ENCODE measurements at places on chromosomes 3 and 15.

DNA sequence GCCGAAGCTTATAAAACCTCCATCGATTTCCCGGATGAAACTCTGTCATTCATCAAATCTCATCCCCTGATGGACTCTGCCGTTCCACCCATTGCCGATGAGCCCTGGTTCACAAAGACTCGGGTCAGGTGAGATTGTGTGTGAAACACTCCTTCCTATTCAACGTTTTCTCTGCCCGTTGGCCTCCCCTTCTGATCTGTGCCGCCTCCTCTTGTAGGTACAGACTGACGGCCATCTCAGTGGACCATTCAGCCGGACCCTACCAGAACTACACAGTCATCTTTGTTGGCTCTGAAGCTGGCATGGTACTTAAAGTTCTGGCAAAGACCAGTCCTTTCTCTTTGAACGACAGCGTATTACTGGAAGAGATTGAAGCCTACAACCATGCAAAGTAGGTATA is 47.4 kb downstream of the SEMA6D start:
- no peak for DNase-seq

DNA sequence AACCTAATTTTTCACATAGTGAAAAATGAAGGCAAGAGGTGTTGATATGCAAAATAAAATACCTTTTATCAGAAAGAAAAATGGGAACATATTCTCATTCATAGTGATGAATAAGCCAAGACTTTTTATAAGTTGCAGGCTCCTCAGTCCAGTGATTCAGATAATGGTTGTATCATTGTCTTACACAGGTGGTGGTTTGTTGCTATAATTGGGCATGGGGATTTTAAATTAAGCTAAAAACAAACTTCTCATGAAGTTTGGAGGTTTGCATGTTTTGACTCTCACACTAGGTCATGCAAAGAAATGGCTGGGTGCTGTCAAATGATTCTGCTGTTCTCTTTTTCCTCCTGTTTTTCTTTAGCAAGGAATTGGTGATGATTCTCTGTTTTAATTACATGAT is 60.8 kb upstream of the SKIL start:
- no peak for DNase-seq

DNA sequence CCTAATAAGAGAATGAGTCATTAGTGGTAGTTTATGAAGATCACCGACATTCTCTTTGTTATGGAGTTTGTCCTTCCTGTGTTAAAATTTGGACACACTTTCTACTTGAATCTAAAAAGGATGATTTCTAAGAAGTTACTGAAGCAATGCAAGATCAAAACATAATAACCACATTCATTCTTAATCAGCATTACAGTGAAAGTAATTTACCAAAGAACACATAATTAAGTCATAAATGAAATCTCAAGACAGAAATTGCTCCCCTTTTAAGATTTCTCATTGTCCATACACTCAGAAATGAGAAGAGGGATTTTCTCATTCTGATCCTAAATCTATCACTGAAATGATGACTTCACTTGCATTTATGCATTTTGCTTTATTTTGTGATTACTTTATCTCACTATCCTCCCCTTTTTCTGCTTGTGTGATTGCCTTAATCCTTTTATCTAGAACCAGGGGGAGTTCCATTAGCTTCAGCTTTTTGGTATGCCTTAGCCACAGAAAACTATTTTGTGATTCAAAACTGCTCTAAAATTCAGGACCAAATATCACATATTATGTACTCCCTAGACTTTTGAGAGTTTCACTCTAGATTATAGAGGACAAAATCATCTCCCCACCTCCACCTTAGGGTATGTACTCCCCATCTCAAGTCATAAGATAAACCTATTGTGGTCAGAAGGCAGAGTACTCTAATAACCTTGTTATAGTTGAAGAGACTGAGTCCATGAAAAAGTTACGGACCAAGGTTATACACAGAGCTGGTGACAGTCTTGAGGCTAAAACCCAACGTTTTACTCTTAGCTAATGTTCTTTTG is 817.6 kb upstream of the CFAP20DC start:
- DNase-seq: no peak

GRCh38 chr3:161854232-161854771 is 357.7 kb downstream of the OTOL1 start:
- peak; percentile 3 for DNase-seq

- no peak for DNase-seq
These were observed 370.0 kb downstream of the WDR72 start for GRCh38 chr15:53389271-53390037.

- no peak for DNase-seq
These were observed 254.3 kb downstream of the SHQ1 start for GRCh38 chr3:72593881-72594397.

- DNase-seq: no peak
These were observed 151.8 kb upstream of the SOX14 start for GRCh38 chr3:137612291-137612690.

DNA sequence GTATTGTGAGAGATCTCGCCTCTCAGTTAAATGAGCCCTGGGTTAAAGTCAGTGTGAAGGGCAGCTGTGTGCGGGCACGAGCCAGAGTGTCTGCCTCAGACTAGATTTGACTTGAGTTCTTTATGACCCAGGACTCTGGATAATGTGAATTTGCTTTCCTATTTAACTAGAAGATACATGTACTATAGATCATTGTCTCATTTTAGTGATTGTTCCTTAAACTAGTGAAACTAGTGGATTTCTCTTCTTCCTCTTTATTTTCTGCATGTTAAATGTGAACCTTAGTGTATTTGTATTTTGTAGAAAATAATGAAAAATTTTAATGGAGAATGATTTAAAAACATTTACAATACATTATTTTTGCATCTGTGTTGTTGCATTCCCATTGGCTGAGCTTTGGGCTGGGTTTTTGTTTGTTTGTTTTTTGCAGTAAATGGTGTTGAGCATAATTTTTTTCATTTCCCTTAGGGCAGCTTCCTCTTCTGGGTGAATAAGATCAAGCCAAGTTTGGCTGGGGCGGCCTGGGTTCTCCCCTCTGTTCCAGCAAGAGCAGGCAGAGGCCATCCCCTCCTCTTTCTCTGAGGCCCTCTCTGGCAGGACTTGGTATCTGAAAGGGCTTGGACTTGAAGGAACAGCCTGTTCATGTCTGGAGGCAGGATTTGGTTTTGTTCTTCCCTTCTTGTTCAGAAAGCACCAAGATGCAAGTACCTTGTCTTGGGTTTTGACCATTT is 15.0 kb downstream of the GCSAM start:
- DNase-seq: no peak

GRCh38 chr3:71688121-71688520 is 37.1 kb downstream of the EIF4E3 start:
- DNase-seq: no peak

DNA sequence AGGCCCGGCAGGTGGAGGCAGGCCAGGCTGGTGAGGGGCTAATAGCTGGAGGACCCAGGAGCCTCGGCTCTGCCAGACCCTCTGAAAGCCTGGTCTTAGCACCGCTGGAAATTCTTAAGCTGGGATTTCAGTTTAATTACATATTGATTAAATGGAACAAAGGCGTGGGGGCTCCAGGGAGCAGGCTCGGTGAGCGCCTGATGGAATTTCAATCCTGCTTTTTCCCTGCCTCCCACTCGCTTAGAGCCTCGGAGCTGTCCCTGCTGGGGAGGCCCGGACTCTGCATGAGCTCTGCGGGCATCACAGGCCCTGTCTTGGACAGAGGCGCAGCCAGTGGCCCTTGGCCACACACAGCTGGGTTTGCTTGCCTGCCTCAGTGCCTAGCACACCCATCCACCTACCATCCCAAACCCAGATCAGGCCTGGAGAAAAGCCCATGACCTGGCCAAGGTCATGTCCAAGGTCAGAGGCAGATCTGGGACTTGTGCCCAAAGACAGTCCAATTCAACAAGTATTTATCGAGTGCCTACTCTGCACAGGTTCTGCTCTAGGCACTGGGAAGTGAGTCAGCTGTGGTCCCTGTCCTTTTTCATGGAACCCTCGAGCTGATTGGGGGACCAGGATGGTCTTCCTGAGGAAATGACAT is 40.6 kb downstream of the LINGO1 start:
- no peak for DNase-seq

DNA sequence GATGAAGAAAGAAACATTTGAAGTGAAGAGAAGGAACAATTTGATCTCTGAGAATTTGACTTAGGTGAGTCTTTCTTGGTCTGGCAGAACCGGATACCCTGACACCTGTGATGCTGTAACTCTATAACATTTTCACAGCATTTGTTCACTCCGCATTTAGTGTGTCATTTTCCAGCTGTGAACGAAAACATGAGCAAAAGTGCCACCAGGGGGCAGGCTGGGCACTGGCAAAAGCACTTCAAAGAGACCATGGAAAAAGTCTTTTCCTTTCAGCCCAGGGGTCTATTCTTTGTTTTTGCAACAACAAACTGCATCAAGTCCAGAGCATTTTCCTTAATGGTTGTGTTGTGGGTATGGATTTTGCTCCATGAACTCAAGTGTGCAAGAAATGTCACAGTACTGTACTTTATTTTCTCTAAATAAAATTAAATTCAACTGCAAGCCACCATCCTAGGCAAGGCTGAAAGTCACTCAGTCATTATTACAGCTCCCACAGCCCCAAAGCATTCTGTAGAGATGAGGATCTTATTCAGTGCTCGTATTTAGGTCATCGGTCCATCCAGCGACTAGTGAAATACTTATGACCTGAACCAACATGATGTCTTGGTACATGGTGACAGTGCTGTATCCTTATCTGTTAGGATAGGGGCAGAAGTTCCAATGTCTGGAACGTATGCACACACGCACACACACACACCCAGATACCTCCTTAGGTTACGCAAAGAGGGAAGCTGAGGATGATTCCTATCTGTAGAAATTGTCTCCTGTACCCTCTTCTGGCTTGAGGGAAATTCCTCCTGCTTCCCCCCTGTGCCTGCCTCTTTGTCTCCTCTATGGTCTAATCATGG is 125.5 kb downstream of the GADL1 start:
- peak; percentile 8 for DNase-seq

- no peak for DNase-seq
These were observed 16.6 kb upstream of the ARHGEF3 start for GRCh38 chr3:56818156-56818985.

- DNase-seq: no peak
These were observed 17.9 kb upstream of the RPP14 start for GRCh38 chr3:58288011-58288728.

GRCh38 chr15:71853543-71853942 is 43.2 kb downstream of the NR2E3 start:
- no peak for DNase-seq

All from AG09319 (cell line).